ENCODE measurements at places on chromosomes 5 and 9.

DNA sequence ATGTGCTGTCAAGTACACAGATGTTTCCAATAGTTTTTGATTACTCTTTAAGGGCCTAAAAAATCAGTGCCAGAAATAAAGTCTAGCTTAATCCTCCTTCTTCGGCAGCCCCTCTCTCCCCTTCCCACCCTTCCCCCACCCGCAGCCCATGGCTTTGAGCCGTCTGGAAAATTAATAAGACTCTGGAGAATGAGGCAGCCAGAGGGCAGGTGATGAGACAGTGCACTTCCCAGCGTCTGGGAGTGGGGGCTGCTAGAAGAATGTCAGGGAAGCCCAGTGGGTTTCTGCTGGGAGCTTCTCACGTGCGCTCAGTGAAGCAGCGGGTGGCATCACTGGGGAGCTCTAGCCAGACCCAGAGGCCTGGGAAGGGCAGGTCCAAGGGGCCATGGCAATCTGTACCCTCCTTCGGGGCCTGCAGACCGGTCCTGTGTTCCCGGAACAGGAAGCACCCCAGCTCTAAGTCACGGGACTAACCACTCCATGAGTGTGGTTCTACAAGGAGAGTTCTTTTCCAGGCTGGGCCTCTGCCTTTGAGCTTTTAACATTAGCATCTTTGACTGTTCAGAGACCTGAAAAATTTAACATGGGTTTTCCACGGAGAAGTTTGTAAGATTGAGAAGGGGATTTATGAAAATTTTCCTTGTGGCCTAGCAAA is 164.8 kb upstream of the OTULINL start:
- DNase-seq, result no peak

- no peak for DNase-seq
These were observed 90.1 kb upstream of the PITX1 start for GRCh38 chr5:135124128-135124527.

- DNase-seq, result no peak
These were observed 57.4 kb upstream of the SLC25A51 start for GRCh38 chr9:37961351-37961750.

- no peak for DNase-seq
These were observed 40.2 kb downstream of the LRSAM1 start for GRCh38 chr9:127491516-127491915.

- no peak for DNase-seq
These were observed 6.7 kb downstream of the CD180 start for GRCh38 chr5:67189931-67190330.

GRCh38 chr9:70987986-70988385 is 133.4 kb downstream of the TRPM3 start:
- DNase-seq, result no peak

DNA sequence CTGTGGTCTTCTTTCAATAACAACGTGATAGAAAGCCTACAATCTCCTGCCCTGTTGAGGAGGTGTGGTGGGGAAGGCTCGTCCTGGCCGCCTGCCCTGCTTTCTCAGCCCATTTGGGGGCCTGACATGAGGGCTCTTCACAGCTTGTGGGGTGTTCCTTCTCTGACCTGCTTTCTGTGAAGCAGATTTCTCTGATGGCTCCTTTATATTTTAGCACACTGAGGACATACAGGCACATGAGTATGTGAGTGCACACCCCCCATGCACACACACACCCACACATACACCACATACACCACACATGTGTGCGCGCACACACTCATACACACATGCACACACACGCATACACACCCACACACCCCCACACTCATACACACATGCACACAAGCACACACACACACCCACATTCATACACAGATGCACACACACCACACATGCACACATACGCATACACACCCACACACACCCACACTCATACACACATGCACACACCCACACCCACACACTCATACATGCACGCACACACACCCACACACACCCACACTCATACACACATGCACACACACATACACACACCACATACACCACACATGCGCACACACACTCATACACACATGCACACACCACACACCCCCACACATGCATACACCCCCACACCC is 117.5 kb downstream of the COL5A1 start:
- DNase-seq, result no peak

DNA sequence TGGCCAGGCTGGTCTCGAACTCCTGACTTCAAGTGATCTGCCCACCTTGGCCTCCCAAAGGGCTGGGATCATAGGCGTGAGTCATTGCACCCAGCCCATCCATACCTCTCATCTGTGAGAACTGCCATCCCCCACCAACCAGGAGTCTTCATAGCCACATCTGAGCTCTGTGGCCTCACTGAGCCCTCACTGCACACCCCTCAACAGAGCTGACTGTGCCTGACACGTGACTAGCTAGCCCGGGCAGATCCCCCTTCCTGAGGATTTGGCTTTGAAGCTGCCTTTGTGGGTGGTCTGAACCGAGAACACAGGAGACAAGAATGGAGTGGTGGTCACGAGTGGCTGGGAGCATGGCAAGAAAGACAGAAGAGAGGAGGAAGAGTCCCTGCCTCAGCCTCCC is 15.6 kb downstream of the AK8 start:
- DNase-seq, result no peak

DNA sequence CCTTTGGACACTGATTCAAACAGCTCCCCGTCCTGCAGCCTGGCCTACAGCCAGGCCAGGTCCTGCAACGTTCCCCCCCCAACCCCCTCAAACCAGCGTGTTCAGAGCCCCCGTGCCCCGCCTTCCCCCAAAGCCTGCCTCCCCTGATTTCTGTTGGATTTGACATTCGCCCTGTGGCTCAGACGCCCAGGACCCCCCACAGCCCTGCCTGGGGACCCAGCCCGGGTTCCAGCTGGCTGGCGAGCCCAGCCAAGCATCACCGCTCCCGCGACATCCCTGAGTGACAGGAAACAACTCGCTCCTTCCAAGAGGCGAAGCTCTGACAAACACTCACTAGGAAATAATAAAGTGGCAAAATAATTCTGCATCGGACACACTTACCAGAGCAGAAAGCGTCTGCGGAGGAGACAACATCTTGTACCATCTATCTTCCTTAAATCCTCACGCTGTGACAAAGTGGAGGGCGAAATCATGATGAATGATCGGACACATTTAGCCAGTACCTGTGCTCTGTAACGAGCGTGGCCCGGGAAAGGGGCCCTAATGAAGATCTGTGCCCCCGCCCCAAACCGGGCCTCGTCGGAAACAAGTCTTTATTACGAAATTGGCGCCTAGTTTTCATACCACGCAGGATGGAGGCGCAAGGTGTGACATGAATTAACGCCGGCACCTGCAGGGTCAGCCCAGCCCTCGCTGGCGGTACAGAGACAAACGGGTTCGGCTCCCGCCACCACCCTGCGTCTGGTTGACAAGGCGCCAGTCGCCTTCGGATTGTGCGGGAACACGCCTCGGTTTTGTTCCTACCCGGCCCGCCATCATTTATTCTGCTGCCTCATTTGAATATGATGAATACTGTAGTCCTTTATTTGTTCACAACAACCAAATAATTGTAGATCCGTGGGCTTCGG is 91.0 kb upstream of the MVB12B start:
- no peak for DNase-seq

DNA sequence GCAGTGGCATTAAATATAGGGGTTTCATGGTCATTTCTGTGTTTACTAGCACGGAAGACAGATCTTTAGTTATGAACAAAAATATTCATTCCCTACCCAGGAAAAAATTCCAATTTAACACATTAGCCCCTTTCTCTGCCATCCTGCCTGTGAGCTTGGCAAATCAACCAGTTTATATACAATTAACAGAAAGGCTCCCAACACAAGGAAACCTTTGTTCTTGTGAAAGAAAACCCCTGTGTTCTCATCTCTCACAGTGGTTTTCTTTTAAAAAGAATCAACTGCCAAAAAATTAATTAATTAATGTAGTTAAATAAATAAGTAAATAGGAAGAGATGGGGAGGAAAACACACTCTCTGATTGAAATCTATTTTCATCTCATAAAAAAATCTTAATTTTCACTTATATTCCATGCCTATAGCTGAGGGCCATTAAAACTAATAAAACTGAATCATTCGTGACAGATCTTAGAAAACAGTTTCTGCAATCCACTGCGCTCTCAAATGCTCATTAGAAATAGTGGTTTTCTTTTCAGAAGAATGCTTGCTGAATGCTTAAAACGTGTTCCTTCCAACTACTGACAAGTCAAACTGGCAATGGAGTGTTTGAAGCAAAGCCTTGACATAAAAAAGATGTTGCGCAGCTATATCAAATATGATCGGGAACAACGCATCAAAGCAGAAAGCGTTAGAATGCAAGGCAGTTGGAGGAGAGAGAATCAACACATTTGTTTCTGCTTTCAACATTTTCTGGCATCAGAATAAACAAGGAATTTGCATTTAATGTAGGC is 387.7 kb downstream of the TLR4 start:
- no peak for DNase-seq

DNA sequence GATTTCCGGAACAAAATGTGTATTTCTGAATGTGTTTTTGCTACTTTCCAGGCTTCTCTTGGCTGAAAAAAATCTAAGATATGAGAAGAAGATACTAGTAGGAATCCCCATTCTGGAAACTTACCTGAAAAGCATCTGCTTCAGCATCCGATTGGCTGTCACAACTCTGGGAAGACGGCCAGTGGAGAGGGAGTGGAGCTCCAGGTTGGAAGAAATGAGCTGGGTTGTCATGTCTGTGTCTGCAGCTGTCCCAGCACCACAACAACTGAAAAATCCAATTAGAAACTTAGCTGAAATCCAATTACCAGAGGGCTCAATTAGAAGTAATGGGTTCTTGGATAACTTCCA is 3.0 kb downstream of the PSMB7 start:
- no peak for DNase-seq

GRCh38 chr9:103364753-103365152 is 369.6 kb downstream of the CYLC2 start:
- no peak for DNase-seq

GRCh38 chr9:91816356-91816755 is 133.7 kb downstream of the ROR2 start:
- no peak for DNase-seq
